ENCODE measurements at places on chromosomes 4 and X.

DNA sequence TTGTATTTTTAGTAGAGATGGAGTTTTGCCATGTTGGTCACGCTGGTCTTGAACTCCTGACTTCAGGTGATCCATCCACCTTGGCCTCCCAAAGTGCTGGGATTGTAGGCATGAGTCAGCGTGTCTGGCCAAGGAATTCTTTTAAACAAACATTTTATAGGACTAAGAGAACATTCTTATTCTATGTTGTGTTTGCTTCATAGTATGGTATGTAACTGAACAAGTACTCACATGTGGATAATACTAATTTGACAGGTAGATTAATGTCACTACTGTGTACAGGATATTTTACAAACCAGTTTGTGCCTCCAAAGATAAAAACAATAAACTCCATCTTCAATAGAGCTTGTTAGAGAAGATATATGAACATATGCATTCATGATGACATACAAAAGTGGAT, 1353.4 kb downstream of the PCDH7 start:
- DNase-seq = no peak

GRCh38 chrX:142359331-142359730, 154.2 kb upstream of the MAGEC2 start:
- no peak for DNase-seq

- no peak for DNase-seq
Observed at GRCh38 chr4:41332510-41333054, 75.9 kb downstream of the UCHL1 start.

- no peak for DNase-seq
Observed at GRCh38 chr4:73740353-73740778, at the start of gene CXCL8. Gene CXCL8 (plus strand): TSS chr4:73740569. CDS start chr4:73740659, 90 bp downstream.

GRCh38 chr4:26367811-26368210, 47.0 kb downstream of the RBPJ start:
- DNase-seq = no peak

- no peak for DNase-seq
Observed at GRCh38 chrX:30270639-30271038, 23.7 kb downstream of the MAGEB1 start.

Measured in activated T-cell treated with anti-CD3 and anti-CD28 coated beads for 48 hours (primary cell).